NCI-H146 (cell line): ENCODE measurements at places on chromosomes 7 and 10.

- no peak for DNase-seq
Measured at GRCh38 chr10:92644921-92645320, 44.8 kb upstream of the HHEX start.

DNA sequence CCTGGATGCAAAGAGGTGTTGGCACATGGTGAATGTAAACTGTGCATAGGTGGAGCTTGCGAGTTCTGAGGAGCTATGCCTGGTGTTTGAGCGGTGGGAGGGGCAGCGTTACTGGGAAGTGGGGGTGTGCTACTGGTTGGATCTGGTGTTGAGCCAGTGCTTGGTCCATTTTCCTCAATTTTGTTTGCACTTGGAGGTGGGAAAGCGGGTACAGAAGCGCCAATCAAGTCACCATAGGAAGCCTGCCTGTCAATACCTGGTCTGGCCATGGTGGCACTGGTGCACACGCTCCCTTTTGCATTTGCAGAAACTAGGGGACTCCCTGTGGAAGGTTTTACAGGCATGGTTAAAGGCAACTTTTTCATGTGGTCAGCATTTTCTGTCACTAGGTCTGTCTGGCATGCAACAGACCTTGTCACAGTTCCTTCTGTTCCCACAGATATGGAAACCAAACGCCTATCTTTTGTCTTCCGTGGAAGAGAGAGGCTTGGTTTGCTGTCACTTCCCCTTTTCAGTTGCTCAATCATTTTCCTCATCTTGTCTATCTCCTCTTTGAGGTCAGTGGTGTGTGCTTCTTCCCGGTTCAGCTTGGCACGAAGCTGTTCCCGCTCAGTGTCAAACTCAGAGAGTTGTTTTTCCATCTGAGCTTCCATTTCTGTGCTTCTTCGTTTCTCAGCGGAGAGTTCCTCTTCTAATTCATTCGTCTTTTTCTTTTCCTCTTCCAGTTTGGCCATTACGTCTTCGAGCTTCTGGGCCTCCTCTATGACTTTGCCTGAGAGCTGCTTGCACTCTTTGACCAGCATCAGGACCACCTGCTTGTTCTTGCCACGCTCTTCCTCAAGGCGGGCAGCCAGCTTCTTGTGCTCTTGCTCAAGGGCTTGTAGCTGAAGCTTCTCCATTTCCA lies 81.1 kb downstream of the CTTNBP2 start:
- DNase-seq: no peak

DNA sequence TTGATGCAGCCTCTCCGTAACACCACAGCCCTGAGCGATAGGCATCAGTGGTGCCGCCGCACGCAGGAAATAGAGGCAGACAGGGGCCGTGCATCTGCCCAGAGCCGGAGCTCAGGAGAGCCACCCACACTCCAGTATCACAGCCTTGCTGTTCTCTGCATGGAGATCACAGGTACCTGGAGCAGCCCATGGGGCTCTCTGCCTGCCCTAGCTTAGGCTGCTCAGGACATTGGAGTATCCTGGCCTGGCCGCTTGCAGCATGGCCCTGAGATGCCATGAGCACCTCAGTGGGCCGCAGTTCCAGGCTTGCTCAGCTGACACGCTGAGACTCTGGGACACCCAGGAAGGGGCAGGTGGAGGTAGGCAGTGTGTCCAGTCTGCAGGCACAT lies 47.0 kb downstream of the ELFN1 start:
- no peak for DNase-seq

GRCh38 chr7:101537935-101538595 lies 91.0 kb downstream of the MYL10 start:
- no peak for DNase-seq
